ENCODE measurements at places on chromosomes 6 and 20. TPM values are rescaled to one million over a fixed set of nuclear protein-coding genes. Genes with fewer than 3 reads are reported as not detected.

The GPLD1 gene
- total RNA-seq = under 0.01 TPM

The MMP24 gene
- 0.20 TPM for total RNA-seq

The RCAN2 gene
- total RNA-seq = not detected

The RFX6 gene
- total RNA-seq = not detected

The HACE1 gene
- total RNA-seq = 11.1 TPM

The ADGB gene
- not detected for total RNA-seq

The RIPPLY2 gene
- 0.40 TPM for total RNA-seq

The RNF217 gene
- total RNA-seq = 14.2 TPM

The TRERF1 gene
- not detected for total RNA-seq

The PROKR2 gene
- not detected for total RNA-seq

The SIRPD gene
- total RNA-seq = not detected

The GSTA2 gene
- total RNA-seq = not detected

The ZSWIM3 gene
- total RNA-seq = 5.0 TPM

The POU5F1 gene
- total RNA-seq = not detected

The PGC gene
- not detected for total RNA-seq

The DTNBP1 gene
- 9.5 TPM for total RNA-seq

The PPP1R11 gene
- total RNA-seq = 7.8 TPM

The LY6G6F gene
- total RNA-seq = not detected

The NFATC2 gene
- 2.4 TPM for total RNA-seq

The CALHM4 gene
- 0.22 TPM for total RNA-seq

The CST7 gene
- not detected for total RNA-seq

The TRIM38 gene
- 4.8 TPM for total RNA-seq

The TSBP1 gene
- total RNA-seq = not detected

The NMBR gene
- not detected for total RNA-seq

The ADGRB3 gene
- total RNA-seq = not detected

The CCHCR1 gene
- 8.7 TPM for total RNA-seq

The TTLL9 gene
- under 0.01 TPM for total RNA-seq

The CGA gene
- not detected for total RNA-seq

The NUS1 gene
- total RNA-seq = 14.5 TPM

The VGLL2 gene
- not detected for total RNA-seq

The MYLK2 gene
- total RNA-seq = 18.5 TPM

The ARMH2 gene
- not detected for total RNA-seq

The FAM83C gene
- not detected for total RNA-seq

The TLDC2 gene
- total RNA-seq = not detected

Data from lung microvascular endothelial cell (primary cell).